ENCODE measurements at places on chromosomes 12 and 14. TPM values are rescaled to one million over a fixed set of nuclear protein-coding genes. Genes with fewer than 3 reads are reported as not detected.
A peak's percentile ranks its signal among the peaks of the same experiment; 100 is the strongest.

PTPRR gene
- polyA plus RNA-seq: 0.86 TPM

SLC6A15 gene
- not detected for polyA plus RNA-seq

AHNAK2 gene
- polyA plus RNA-seq: 1.1 TPM

TMEM132D gene
- not detected for polyA plus RNA-seq

ATF7 gene
- polyA plus RNA-seq: 16.2 TPM

P2RX4 gene
- polyA plus RNA-seq: 28.8 TPM

C1S gene
- 81.2 TPM for polyA plus RNA-seq

SLC6A13 gene
- 161 TPM for polyA plus RNA-seq

SMCO2 gene
- polyA plus RNA-seq: not detected

GRCh38 chr14:92198804-92199203, 77.0 kb downstream of the CPSF2 start:
- DNase-seq: no peak

- no peak for DNase-seq
Observed at GRCh38 chr12:49813131-49813530, 15.1 kb downstream of the NCKAP5L start.

- DNase-seq: no peak
Observed at GRCh38 chr12:40194846-40195245, 30.0 kb upstream of the LRRK2 start.

- DNase-seq: no peak
Observed at GRCh38 chr14:54116972-54117371, 160.3 kb upstream of the BMP4 start.

- no peak for DNase-seq
Observed at GRCh38 chr14:75254901-75255584, 23.6 kb upstream of the FOS start.

DNA sequence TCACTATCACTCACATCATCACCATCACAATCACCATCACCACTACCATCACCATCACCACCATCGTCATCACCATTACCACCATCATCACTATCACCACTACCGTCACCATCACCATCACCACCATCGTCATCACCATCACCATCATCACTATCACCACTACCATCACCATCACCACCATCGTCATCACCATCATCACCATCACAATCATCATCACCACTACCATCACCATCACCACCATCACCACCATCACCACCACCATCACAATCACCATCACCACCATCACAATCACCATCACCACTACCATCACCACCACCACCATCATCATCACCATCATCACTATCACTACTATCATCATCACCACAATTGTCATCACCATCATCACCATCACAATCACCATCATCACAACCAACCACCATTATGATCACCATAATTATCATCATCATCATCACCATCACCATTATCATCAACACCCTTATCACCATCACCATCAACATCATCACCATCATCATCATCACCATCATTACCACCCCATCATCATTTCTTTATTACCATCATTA, 90.8 kb downstream of the DICER1 start:
- peak; percentile 1 for DNase-seq

GRCh38 chr14:60722357-60723115, 1.6 kb downstream of the SIX4 start:
- DNase-seq: peak; percentile 66

GRCh38 chr12:119147847-119148448, 30.8 kb upstream of the HSPB8 start:
- no peak for DNase-seq

DNA sequence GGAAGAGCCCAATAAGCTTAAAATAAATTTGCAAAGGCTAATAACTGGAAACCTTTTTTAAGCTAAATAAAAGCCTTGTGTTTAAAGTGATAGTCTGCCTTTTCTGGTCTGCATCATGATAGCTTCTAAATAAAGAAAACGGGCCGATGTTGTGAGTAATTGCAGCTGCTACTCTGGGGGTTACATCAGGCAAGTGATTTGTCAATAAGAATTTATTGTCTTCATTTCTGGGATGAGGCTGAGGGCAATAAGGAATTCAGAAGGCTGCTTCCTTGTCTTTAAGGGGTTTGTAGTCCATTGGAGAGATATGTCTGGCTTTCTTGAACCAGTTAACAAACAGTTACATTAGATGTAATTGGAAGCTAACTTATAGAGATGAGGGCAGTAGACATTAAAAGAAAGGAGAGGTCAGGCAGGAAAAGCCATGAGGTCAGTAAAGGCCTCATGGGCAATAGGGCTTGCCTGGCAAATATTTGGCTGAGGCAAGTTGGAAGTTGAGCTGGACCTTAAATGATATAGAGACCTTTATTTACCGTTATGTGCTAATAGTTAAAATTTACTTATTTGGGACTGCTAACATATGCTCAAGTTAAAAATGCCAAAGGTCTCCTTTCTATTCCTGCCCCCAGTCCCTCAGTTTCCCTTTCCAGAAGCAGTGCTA, 85.0 kb downstream of the CRADD start:
- DNase-seq: no peak

DNA sequence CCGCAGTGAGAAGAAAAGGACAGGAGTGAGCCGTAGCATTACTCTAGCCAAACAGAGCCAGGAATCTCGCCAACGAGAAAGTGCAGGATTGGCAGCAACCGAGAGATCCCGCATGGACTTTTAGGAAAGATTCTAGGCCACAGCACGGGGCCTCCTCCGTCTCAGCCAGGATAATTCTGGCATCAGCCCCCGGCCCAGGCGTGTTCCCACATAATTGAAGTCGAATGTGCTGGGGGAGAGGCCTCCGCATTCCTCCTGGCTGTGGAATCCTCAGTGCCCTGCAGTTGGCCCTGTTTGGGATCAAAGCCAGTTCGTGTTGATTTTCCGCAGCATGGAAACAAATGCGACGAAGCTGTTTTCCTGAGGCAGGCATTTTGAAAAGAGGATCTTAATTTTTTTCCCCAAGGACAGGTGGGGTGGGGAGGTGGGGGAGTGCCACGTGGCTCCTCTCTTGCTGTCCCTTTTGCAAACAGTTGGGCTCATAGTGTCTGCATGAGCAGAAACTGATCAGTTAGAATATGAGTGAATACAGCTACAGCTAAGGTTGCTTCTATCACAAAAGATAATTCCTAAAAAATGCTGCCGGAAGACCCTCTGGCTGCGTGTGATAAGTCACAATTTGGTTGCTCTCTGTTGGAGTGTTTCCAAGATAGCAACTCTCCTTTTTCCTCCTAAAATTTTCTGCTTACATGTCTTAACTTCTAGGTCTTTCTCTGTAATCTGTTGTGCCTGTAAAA, 37.3 kb upstream of the ATXN2 start:
- DNase-seq: peak; percentile 66

DNA sequence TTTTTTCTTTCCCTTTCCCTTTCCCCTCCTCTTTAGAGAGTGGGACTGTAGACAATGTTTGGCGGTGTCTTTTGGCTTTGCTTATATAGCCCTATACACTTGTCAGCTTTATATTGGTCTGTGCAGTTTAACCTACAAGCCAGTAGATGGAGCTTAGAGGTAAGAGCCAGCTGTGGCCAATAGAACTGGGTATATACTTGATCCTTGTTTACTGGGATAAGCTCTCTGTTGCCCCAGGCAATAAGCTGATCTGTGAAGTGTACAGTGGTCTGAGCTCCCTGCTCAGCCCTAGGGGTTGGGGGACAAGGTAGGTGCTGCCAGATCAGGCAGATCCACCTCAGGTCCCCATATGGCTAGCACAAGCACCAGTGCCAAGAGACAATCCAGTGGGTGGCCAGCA, 434.1 kb downstream of the NOVA1 start:
- no peak for DNase-seq

DNA sequence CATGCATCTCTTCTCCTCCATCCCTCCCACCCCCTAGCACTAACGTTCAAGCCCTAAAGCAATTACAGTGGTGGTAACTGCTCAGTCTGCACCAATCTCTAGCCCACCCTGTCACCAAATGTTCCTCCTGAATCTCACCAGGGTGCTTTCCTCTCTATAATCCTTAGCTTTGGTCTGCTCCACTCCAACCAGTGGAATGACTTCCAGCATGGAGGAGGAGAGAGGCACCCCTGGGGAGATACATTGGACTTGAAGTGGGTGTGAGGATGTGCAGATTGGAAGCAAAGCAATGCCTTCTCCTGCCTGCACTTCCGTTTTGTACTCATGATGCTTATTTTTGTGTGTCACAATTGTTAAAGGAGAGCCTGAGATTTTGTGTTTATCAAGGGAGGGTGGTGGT, 24.1 kb upstream of the RPS6KA5 start:
- DNase-seq: no peak
